LoVo (cell line): ENCODE measurements at places on chromosomes 3 and 15.

GRCh38 chr3:81483046-81483445, 278.4 kb downstream of the GBE1 start:
- no peak for DNase-seq

- DNase-seq = no peak
Observed at GRCh38 chr3:63126530-63126929, 151.6 kb upstream of the SYNPR start.

DNA sequence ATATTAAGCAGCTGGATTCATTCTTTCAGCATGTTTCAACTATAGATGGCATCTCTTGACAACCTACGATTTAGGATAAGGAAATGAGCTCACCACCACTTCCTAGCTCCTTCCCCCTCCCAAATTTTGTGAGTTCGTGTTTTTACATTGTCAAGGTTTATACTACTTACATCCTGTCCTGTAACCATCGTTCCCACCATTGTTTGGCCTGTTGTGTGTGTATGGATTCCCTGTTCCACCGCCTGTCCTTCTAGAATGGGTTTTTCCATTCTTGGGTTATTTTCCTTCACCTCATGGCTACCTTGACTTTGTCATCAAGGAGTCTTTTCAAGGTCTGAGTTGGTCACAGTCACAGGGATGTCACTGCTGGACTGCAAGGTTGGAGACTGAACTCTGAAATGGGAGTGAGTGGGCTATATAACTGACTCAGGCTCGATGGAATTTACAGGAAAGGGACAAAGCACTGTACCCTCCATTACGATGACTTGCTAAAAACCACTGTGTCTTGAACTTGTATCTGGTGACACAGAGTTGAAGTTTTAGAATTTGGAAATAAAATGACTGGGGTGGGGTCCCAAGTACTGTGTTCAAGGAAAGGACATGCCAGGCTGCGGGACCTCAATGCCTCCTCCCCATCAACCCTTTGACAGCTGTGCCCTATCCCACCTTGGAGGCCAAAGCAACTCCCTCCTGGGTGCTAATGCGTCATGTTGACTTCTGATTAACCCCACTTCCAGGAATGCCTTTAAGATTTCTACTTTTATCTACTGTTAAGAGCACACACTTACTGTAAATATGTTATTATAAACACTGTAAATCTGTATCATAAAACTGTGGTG, 66.8 kb upstream of the BLM start:
- DNase-seq = no peak

DNA sequence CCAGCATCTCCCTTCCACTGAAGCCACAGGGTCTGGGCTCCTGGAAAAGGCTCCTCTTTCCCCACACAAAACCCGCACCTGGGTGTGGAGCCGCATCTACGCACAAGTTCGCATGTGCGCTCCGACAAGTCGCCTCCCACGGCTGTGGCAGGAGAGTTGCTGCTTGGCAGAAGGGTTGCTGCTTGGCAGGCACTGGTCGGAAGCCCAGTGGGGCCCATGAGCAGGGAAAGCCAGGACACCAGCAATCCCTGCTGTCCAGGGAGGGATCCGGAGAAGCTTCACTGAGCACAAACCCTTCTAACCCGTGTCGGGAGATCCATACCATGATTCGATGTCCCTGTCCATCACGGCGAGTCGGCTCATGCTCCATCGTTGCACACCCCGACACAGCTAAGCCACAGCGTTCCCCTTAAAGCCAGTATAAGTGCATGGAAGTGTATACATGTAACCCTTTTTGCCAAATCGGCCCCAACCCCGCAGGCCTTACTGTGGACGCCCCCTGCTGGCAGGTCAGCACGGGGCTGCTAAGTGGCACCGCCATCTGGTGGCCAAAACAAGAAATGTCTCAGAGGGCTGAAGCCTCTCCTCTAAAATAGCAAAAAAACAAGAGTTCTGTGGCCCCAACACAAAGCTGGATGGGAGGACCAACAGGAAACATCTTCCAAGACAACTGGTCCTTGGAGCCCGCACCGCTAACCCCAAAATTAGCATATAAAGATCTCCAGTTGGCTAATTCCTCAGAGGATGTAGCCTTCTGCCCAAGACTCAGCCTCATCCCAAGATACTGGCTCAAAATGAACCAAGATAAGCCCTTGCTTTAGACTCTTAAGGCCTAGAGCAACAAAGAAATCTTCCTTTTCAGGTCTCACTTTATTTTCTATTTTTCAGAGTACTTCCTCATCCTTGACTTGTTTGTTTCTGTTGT, 8.3 kb downstream of the ANKRD63 start:
- peak; percentile 84 for DNase-seq

GRCh38 chr15:64141798-64142512, 9.6 kb upstream of the SNX22 start:
- DNase-seq = no peak

DNA sequence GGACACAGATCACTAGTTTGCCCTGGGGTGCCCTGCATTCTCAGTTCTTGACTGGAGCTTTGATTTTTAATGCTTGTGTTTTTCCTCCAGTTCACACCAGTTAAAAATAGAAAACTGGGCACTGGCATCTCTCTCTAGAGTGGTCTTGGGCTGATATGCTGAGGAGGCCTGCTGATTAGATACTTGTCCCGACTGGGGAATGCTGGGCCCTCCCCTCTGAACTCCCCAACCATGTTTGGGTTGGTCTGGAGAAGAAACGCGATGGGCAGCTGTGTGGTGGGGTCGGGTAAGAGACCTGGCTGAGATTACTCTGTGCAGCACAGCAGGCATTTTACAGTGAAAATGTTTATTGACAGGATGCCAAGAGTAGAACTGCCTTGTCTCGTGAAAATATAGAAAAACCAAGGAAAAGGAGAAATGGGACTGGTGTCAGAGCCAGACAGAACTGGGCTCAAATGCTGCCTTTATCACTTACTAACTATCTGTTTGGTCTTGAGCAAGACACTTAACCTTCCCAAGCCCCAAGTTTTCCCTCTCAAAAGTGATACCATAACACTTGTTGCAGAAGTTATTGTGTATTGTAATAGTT, 1.6 kb upstream of the ACTC1 start:
- no peak for DNase-seq

DNA sequence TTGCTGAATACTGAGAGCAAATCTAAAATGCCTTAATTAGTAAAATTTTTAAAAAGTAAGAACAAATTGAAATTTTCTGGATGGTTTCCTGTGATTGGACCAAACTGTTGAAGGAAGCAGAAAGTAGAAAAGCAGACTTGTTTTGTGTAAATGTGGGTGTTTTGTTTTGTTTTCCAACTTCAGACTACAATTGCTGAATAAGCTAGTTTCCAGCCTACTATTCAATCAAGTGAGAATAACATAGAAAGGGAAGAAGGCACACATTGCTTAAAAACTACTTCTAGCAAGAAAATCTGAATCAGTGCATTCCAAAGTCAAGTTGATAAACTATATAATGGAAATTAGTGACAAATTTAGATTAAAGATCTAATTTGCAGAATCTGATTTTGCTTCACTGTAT, 519.3 kb downstream of the NLGN1 start:
- DNase-seq = no peak

GRCh38 chr15:78244101-78244500, 9.7 kb upstream of the ACSBG1 start:
- DNase-seq = peak; percentile 22

GRCh38 chr3:14537590-14538450, 2.3 kb downstream of the GRIP2 start:
- no peak for DNase-seq

DNA sequence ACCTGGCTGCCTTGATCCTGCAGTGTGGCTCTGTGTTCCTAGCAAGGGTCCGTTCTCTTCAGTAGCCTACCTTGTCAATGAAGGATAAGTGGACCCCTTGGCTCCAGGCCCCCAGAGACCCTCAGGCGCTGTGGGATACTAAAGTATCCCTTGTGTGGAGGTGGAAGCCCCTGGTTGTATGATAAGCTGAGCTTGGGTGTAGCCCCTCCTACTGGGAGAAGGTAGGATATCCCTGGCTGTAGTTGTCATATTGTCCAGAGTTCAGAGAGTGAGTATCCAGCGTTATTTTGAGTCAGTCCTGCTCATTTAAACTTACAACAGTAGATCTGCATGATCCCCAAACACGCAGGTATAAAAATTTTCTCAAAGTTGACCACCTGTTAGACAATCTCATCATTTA, 496.8 kb downstream of the CNTN4 start:
- DNase-seq = no peak

DNA sequence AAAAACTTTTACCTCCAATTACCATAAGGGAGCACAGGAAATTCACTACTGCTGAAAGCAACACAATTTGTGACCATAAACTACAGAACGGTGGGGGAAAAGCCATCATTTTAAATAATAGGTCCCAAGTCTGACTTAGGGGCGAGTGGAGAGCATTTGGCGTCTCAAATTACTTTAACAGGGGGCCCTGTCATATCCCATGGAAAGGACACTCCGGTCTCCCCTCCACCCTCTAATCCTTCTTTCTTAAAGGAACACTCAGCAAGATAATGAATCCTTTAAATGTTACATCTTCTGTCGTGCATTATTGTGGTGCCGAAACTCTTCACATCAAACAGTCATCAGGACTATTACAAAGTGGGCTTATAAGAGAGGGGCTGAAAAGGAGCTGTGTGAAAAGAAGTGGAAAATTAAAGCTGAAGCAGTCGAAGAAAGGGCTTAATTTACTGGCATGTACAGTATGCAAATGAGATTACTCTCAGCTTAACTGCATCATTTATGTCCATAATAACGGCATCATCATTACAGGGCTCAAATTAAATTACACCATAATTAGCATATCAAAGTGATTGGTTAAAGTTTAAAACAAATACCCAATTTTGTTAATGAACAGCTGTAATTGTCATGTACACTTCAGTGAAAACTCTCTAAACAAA, 342.2 kb downstream of the FOXP1 start:
- no peak for DNase-seq

DNA sequence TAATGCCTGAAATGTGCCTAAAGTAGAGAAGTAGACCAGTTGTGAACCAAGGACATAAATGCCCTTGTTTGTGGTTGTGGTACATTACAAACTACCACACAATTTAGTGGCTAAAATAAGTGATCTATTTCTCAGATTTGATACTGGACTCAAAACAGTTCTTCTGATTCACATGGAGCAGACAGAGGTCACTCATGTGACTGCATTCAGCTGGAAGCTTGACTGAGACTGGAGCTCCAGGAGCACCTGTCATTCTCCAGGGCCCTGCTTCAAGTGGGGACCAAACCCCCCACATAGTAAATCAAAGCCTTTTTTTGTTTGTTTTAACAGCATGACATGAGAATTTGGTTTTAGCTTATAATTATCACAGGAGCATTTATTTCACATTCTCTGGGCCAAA, 301.2 kb downstream of the OXSM start:
- DNase-seq = no peak

GRCh38 chr3:112379020-112379690, 46.2 kb downstream of the CD200 start:
- no peak for DNase-seq

GRCh38 chr3:53585627-53586026, 91.2 kb downstream of the CACNA1D start:
- DNase-seq = no peak

DNA sequence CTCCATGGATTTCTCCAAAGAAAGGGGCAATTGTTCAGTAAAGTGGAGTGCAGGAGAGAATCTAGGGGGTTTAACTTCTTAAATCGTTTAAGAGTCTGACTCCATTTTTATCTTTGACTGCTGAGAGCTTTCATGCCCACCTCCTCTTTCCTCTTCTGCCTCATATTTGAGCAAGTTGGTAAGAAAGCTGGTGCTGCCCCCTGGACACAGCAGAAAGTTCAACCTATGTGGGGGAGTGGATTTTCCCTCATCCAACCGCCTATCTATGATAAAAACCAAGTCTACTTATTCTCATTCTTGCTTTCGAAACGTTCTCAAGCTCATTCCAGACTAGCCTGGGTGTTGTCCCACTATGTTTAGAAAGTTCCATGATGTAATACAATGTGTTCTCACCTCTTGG, 26.0 kb downstream of the HHLA2 start:
- no peak for DNase-seq

- no peak for DNase-seq
Observed at GRCh38 chr3:115280506-115280905, 133.4 kb upstream of the ZBTB20 start.
